Uterine smooth muscle cell (primary cell): ENCODE measurements at places on chromosomes 4 and X. TPM values are rescaled to one million over a fixed set of nuclear protein-coding genes. Genes with fewer than 3 reads are reported as not detected.

ANK2 gene
- total RNA-seq: 66.1 and 90.4 TPM in 2 replicates

ODAM gene
- not detected in 2 replicates for total RNA-seq

TLR10 gene
- not detected in 2 replicates for total RNA-seq

RBPJ gene
- 182 and 202 TPM in 2 replicates for total RNA-seq

NXF2B gene
- total RNA-seq: not detected in 2 replicates

MAGEA2B gene
- total RNA-seq: not detected in 2 replicates

DDIT4L gene
- 9.2 and 11.3 TPM in 2 replicates for total RNA-seq

BBS12 gene
- 4.6 and 7.2 TPM in 2 replicates for total RNA-seq

RHOXF2 gene
- not detected in 2 replicates for total RNA-seq

S100P gene
- total RNA-seq: not detected in 2 replicates

MAGEB2 gene
- total RNA-seq: not detected in 2 replicates

OPRPN gene
- not detected in 2 replicates for total RNA-seq
